ENCODE measurements at places on chromosomes 3 and 15.

- DNase-seq: no peak
Observed at GRCh38 chr15:79675982-79676381, 220.8 kb downstream of the MTHFS start.

- no peak for DNase-seq
Observed at GRCh38 chr3:53921296-53921695, 29.6 kb upstream of the SELENOK start.

DNA sequence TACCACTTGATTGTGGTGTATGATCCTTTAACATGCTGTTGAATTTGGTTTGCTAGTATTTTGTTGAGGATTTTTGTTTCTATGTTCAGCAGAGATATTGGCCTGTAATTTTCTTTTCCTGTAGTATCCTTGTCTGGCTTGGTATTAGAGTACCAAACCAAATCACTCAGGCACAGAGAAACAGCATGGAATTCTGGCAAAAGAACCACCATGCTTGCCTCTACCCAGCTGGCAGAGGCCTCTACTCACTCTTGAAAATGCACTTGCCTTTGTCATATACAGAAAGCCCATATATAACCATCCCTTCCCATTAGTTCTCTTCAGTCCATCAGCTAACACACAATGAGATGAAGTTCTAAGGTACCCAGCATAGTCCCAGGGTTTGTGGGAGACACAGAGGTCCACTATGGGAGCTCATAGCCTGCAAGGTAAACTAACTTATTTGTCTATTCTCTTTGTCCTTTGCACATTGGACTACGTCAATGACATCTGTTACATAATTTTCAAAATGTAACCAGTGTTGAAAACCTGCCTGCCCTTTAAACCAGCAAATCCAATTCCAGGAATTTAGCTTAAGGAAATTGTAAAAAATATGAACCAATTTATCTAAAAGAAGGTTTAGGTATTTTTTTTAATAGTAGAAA lies 82.1 kb upstream of the POMGNT2 start:
- no peak for DNase-seq

- DNase-seq: no peak
Observed at GRCh38 chr3:160960568-160960967, 144.6 kb downstream of the B3GALNT1 start.

- no peak for DNase-seq
Observed at GRCh38 chr3:114632757-114633424, 339.1 kb downstream of the TIGIT start.

DNA sequence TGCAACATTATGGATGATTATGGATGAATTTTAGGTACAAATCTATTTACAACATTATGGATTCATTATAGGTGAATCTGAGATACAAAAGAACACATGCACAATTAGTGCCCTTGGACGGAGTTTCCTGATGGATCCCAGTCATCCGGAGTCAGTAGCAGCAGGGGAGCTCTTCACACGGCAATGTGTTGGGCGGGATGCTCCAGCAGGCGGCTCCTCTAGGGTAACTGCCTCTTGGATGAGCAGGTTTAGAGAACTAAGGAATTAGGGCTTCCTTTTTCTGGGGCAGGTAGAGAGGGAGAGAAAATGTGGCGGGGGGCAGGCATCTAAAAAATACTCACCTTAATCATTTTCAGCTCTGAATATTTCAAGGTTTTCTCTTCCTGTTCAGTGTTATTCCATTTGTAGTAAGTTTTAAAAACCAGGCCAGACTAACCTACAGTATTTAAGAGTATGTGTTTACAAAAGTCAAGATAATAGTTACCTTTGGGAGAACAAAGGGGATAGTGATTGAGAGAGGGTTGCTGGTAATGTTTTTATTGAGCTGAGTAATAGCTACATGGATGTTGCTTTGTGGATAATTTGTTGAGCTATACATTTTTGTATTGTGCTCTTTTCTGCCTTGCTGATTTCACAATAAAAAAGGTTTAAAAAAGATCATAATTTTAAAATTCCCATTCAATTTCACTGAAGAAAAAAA lies 27.4 kb upstream of the GOLM2 start:
- DNase-seq: no peak

DNA sequence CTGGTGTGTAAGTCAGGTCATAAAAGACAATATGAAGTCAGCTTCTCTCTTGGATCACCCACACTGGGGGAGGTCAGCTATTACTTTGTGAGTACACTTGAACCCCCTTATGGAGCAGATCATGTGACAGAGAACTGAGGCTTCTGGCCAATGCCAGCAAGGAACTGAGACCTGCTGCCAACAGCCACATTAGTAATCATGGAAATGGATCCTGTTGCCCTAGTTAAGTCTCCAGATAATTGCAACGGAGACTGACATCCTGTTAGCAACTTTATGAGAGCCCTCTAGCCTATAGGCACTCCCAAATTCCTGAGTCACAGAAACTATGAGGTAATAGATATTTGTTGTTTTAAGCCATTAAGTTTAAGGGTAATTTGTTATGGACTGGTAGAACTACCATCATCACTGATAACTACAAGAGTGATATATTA lies 110.4 kb upstream of the GMNC start:
- no peak for DNase-seq

GRCh38 chr3:32321095-32321790 lies 70.4 kb upstream of the CMTM7 start:
- DNase-seq: no peak

GRCh38 chr3:118495206-118495605 lies 539.4 kb downstream of the IGSF11 start:
- no peak for DNase-seq

DNA sequence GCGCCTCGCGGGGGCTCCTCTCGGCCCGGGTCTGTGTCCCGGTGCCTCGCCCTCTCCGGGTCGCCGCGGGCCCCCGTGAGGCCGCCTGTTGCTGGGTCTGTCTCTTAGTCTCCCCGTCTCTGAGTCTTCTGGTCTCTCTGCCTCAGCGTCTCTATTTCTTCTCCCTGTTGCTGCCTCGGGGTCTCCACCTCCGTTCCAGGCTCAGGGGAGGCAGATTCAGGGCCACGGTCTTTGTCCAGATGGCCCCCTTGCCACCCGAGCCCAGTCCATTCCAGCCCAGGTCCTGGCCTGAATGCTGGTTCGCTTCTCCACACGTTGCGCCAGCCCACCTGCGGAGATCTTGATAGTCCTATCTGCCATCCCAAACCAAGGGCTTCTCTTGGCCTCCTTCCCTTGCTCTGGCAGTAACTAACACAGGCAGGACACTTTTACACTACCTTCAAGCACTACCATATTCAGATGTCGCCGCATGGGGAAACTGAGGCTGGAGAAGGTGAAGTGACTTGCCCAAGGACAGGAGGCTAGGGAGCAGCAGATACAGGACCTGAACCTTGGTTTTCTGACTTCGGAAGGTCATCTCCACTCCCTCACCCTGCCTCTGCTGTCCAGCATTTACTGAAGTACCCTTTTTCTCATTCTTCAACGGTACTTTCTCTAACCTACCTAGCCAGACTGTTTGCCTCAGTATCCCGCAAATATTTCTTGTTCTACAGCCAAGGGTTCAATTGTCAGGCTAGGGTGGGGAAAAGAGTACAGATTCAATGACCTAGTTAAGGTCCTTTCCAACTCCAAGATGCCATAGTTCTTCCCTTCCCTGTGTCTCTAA lies 616 bp upstream of the IGDCC4 start:
- no peak for DNase-seq

DNA sequence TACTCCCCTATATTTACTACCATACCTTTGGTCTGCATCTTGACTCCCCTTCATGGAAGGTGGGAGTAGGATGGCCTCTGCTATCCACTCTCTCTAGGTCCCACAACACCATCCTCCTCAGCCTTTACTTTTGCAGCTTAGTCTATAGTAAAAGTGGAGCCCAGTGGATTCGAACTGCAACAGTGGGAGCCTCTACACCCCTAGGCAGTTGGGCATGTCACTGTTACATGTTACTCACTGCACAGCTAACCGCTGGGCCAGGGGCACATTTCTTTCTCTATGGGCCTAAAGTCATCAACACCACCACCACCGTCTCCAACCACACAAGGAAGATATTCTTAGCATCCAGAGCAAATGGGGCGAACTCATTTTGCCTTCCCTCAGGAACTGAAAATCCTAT lies 62.9 kb downstream of the KLF13 start:
- no peak for DNase-seq

- DNase-seq: no peak
Observed at GRCh38 chr15:27993996-27994780, 104.9 kb downstream of the OCA2 start.

- DNase-seq: no peak
Observed at GRCh38 chr3:112407214-112407887, 74.4 kb downstream of the CD200 start.

GRCh38 chr3:126870608-126871210 lies 112.2 kb upstream of the PLXNA1 start:
- DNase-seq: no peak

DNA sequence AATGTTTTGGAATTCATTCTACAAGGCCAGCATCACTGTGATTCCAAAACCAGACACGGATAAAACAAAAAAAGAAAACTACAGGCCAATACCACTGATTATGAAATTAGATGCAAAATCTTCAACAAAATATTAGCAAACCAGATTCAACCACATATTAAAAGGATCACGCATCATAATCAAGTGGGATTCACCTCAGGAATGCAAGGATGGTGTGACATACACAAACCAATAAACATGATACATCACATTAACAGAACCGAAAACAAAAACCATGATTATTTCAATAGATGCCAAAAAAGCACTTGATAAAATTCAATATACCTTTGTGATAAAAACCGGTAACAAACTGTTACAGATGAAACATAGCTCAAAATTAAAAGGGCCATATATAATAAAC lies 48.9 kb downstream of the DLG1 start:
- no peak for DNase-seq

DNA sequence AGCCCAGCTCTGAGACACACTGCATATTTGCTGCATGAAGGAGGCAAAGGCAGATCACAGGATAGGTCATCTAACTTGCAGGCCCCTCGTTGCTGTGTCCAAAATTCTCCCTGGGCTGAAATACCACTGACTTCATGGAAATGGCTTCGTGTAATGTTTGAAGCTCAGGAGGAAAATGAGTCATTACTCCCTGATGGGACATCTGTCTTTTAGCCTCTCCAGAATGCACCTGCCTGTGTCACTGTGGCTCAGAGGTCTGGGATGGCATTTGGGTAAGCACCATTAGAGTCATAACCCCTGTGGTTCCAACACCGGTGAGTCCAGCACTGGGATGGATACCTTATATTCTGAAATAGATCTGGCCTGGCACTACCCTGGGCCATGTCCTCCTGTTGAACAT lies 51.5 kb downstream of the IL12A start:
- DNase-seq: no peak

DNA sequence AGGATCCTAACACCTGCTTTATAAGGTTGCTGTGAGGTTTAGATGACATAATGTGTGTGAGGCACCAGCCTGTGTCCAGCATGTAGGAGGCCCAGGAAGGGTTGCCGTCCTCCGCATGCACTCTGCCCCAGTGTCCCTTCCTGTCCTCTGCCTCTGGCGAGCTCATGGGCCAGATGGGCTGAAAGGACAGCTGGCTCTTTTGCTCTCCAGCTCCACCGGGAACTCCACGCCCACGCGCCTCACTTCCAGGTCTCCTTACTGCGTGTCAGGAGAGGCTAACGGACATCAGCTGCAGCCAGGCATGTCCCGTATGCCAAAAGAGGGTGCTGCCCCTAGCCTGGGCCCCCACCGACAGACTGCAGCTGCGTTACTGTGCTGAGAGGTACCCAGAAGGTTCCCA lies 12.2 kb downstream of the MUC20 start:
- DNase-seq: peak; percentile 75

DNA sequence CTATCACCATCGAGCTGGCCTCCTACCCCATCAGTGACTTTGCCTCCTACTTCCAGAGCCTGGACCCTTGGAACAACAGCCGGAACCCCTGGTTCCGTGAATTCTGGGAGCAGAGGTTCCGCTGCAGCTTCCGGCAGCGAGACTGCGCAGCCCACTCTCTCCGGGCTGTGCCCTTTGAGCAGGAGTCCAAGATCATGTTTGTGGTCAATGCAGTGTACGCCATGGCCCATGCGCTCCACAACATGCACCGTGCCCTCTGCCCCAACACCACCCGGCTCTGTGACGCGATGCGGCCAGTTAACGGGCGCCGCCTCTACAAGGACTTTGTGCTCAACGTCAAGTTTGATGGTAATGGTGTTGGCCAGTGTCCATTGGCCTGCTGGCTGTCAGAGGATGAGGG lies 6.1 kb downstream of the GRM2 start:
- peak; percentile 64 for DNase-seq

DNA sequence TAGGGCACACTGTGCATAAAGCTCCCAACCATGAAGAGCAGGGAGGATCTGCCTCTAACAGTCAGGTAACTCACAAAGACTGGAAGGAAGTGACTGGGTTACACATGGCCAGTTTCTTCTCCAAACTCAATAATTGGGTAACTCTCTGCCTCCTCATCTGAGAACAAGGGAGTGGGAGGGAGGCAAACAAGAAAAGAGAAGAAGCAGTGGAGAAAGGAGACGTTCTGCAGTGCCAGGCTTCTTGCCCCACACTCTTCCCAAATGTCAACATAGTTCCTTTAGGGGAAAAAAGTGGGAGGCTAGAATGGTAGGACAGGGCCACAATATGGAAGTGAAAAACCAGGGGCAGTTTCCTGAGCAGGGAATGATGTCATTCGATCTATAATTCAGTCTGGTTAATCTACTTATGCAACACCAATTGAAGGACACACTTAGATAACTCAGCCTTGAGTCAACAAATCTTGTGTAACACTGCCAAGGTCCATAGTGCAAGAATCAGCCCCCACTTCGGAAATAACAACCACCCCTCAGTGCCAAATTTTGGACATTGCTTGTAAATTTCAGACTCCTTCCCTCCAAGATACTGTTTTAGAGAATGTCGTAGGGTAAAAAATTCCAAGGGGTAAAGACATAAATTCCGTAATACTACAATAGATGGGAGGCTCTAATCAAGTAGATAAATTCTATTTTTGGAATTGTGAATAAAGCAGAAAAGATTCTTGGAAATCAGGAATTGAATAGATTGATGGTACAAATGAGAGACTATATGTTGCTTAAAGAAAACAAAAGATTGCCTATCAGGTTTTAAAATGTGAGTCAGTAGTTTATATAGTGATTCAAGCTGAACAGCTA lies 143.0 kb downstream of the LPP start:
- DNase-seq: no peak

DNA sequence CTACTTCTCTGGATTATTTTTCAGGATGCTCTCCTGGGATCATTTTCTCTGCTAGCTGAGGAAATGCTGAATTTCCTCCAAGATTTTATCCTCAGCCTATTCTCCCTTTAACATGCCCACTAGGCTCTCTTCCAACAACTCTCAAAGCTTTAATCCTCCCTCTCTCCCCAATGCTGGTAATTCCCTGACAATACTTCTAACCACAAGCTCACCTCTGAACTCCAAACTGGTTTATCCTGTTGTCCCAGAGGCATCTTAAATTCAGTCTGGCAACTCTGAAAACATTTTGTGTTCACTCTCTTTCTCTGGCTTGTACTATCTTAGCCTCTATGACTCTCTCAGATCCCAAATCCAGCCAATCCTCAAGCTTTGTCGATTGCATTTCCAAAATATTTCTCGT lies 490.3 kb downstream of the MECOM start:
- DNase-seq: no peak

DNA sequence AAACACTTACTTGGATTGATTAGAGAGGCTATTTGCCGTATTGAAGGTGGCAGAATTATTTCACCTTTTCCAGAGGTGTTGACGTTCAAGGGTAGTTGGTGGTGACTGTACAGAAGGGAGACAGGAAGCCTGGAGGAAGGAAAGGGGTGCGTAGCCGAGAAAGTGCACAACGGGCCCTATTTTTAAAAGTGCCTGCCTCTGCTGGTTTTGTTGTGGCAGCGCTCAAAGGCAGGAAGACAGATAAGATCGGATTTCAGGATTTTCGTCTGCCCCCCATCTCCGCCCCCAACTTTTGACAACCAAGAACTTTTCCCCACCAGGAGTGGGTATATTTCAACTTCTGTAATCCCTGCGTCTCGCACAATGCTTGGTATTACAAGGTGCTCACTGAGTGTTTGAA lies 38.5 kb downstream of the SMAD3 start:
- DNase-seq: no peak

All from aorta (tissue), 5 donors.